ENCODE measurements at places on chromosomes 2 and 18.

GRCh38 chr2:65313126-65313953, 85.7 kb downstream of the ACTR2 start:
- no peak for DNase-seq

GRCh38 chr2:241248897-241249296, 60.4 kb downstream of the ANO7 start:
- no peak for DNase-seq

DNA sequence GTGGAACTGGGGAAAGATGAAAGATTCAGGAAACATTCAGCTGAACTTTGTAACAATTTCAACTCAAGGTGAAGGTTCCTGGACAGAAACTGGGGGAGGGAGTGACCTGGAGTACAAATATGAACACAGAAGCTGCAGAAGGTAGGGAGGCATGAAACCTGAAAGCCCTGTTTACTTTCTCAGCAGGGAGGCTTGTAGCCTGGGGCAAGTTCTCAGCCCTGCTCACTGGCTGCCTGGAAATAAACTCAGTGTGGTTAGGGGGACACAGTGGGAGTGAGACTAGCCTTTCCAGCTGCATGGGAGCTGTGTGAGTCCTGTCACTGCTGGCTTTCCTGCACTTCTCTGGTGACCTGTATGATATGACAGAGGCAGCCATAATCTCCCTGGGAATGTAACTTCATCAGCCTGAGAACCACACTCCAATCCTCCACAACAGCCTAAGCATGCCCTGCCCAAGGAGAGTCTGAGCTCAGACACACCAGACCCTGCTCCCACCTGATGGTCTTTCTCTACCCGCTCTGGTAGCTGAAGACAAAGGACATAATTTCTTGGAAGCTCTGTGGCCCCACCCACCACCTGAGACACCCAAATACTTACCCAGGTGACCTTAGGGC, 77.0 kb downstream of the ZSWIM2 start:
- no peak for DNase-seq

DNA sequence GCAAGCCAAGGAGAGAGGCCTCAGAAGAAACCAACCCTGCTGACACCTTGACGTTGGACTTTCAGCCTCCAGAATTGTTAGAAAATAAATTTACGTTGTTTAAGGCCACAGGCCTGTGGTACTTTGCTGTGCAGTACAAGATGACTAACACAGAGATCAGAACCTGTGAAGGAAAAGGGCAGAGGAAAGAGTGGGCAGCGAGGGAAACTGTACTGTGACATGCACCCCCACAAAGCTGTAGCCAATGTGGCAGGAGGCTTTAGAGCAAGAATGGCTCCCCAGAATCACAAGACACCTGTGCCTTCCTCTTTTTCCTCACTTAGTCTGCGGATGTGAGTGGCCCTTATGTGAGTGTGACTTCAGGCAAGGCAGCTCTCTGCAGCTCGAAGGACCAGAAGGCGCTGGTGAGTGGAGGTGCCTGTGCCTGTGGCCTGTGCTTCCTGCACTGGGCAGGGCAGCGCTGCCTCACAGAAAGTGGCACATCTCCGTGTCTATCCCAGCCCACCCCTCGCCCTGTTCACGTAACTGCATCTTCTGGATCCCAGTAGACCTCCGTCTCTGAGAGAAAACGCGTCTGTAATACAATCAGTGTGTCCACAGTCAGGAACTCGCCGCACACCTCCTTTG, 89.5 kb downstream of the MRPS9 start:
- DNase-seq = no peak

DNA sequence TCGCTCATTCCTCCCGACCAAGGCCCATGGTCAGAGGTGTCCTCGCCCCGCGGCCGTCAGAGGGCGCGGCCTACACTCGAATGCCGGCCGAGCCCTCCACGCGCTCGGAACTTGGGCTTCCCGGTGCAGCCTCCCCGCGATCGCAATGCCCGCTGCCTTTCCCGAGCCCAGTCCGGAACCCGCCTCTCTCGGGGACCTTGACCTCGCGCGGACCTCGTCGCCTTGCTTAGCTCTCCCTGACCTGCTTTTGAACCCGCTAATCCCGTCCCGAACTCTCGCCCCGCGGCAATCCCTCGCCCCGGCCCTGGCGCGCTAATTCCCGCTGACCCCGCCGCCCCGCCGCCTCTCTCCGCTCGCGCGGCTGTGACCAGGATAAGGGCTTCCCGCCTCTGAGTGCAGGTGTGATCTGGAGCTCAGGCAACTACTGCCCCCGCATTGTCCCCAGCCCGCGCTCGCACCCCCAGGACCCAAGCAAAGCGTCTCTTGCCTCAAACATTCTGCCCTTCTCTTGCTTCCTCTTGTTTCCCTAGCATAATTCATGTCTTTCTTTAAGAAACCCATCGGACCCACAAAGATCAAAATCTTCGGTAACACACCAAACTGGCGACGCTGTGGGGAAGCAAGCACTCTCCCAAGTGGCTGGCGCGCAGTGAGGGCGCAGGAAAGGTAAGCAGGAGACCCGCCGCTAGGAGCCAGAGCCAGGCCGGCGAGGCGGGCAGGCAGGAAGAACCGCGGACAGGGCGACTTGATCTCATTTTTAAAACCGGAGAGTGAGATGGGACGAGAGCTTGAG, 46.6 kb upstream of the ATP6V1B1 start:
- DNase-seq = no peak

DNA sequence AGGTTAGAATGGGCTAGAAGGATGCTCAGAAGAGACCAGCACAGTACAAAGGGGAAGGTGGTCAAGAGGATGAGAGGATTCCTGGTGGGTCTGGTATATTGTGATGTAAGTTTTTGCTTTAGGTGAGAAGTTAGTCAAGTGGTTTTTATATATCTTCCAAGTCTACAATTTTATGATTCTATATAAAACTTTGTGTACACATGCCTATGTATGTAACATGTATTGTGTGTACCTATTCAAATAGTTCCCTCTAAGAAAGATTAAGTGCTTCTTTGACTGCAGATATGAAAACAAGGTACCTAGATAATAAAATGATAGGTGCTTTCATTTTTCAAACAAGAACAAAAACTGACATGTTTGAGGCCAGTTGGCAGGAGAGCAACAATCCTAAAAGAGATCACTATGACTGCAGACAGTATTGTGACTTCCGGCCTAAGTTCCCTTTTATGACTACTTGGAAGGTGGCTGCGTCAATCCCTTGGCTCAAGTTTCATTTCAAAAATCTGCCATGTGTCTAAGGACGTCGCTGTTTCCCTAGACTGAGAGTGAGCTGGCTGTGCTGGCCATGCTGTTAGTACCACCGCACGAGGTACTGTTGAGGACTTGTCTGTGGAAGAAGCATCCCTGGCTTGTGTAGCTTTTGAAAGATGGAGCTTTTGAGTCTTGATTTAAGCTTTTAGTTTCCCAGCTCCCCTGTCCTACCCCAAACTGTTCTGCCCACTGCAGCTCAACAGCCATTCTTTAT, 123.1 kb downstream of the PRPF40A start:
- DNase-seq = no peak

All from A172 (cell line).